ENCODE measurements at places on chromosomes 7 and 10. TPM values are rescaled to one million over a fixed set of nuclear protein-coding genes. Genes with fewer than 3 reads are reported as not detected.

DNA sequence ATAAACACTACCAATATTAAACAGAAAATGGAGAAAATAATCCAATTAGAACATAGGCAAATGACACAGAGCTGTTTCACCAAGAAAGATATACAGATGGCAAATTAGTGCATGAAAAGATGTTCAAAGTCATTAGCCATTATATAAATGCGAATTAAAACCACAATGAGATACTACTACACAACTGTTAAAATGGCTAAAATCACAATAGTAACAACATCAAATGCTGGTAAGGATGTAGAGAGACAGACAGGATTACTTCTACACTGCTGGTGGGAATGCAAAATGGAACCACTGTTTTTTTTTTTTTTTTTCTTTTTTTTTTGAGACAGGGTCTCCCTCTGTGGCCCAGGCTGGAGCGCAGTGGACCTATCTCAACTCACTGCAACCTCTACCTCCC, 114.9 kb upstream of the RHEB start:
- no peak overlapping the region for H3K27ac ChIP-seq
- H3K27me3 ChIP-seq = no peaks in the 10 kb centered on the region

The GCK gene
- 1.7 TPM for polyA plus RNA-seq

The BUD31 gene
- polyA plus RNA-seq = 233 TPM

The ADD3 gene
- polyA plus RNA-seq = 88.6 TPM

DNA sequence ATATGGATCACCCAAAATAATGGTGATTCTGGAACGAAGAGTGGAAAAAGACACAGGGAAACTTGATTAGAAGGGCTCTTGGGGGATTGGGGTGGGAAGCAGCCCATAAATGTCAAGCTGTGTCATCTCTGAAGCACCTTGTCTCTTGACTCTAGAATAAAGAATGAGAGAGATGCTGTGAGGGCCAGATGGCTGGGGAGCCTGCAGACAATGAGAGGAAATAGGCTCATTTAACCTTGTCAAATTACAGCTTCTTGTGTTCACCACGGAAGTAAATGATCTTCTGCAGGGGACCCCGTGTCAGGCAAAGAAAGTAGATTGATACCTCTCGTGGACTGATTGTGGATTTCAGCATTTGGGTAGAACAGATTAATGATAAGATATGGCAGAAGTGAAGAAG, 159.3 kb downstream of the ST7 start:
- H3K4me1 ChIP-seq = no peaks in the 10 kb centered on the region
- H3K4me3 ChIP-seq = no peak overlapping the region
- no peaks in the 10 kb centered on the region for H3K36me3 ChIP-seq
- H3K27ac ChIP-seq = no peak overlapping the region

DNA sequence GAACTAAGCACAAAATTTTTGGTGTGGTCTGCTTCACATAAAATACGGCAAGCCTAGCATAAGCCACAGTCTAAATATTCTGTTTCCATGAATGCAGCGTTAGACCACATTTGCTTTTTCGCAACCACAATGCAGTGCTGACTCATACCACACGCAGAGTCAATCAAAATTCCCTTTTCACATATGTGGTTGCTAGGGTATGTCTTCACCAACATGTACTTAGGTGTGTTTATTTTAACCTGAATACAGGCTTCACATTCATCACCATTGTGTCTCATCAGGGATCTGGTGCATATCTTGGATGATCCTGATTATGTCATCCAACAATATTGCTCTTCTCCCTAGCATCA, 90.8 kb downstream of the CHN2 start:
- H3K4me3 ChIP-seq = no peak overlapping the region
- DNase-seq = no peak
- H3K36me3 ChIP-seq = no peaks in the 10 kb centered on the region
- no peaks in the 10 kb centered on the region for H3K27me3 ChIP-seq
- peaks cover 12% of the 10 kb centered on the region for H3K4me1 ChIP-seq
- no peak overlapping the region for H3K27ac ChIP-seq

DNA sequence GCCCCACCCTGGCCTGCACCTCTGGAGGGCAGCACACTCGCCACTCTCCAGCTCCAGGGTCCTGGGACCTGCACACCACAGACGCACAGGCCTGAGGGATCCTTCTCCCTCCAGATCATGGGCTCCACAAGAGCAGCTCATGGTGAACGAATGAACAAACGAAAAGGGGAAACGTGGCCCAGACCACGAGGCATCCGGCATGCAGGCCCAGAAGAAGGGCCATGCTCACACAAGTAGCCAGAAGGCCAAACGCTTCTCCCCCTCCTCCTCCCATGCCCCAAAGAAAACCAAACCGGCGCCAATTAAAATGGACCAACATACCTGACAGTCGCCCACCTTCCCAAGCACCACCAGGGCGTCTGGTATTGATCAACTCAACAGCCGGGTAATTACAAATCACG, 30.4 kb downstream of the MAD1L1 start:
- H3K36me3 ChIP-seq = no peaks in the 10 kb centered on the region
- no peaks in the 10 kb centered on the region for H3K27me3 ChIP-seq
- peaks cover 25% of the 10 kb centered on the region for H3K4me1 ChIP-seq
- no peak for DNase-seq
- no peak overlapping the region for H3K4me3 ChIP-seq

DNA sequence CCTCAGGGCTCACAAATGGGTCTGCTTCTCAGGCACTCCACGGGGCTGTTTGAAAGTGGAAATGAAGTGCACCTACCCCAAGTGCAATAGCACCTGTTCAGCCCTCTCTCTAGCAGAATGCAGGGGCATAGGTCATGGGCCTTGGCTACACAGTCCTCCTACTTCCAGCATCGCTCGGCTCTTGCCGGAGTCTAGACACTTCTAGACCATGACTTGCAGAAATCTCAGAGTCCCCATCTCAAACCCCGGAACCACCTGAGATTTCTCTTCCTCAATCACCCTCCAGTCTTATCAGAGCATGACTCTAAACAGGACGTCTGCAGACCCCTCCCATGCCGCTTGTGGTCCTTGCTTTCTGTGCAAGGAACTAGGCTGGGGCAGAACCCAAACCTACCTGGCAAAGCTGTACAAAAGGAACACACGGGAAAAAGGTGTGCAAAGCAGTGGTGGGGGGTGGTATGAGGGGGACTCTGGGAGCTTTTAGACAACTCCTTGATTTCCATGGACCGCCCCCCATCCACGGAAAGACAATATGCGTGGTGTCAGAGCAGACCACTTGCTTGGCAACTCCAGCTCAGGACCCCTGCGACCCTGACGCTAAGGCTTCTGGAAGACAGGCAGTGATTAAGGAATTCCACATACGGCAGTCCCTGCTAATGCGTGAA, 13.8 kb downstream of the TMEM273 start:
- H3K36me3 ChIP-seq = no peaks in the 10 kb centered on the region
- DNase-seq = no peak
- H3K4me3 ChIP-seq = no peak overlapping the region
- H3K4me1 ChIP-seq = no peaks in the 10 kb centered on the region
- no peaks in the 10 kb centered on the region for H3K27me3 ChIP-seq

The FAM170B gene
- not detected for polyA plus RNA-seq

The VSIR gene
- 45.5 TPM for polyA plus RNA-seq

The FBXL13 gene
- 0.10 TPM for polyA plus RNA-seq

The TET1 gene
- 3.2 TPM for polyA plus RNA-seq

DNA sequence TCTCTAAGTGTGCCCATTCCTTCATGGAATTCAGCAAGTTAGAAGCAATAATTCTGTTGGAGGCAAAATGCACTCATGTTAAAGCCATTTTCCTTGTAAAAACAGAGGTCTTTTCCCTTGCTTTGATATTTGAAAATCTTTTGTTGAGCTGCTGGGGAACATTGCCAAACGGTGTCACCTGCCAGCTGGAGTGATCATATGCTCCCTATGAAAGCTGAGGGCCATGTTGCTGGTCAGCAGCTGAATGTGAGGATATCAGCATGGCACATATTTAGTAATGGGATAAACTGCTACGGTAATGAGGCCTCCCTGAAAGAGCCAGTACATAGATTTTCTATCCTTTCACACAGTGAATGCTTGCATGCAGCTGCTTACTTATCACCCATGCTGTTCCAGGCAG, 224.3 kb downstream of the THSD7A start:
- no peak overlapping the region for H3K4me3 ChIP-seq
- no peaks in the 10 kb centered on the region for H3K27me3 ChIP-seq
- H3K36me3 ChIP-seq = no peaks in the 10 kb centered on the region
- no peak overlapping the region for H3K27ac ChIP-seq
- no peaks in the 10 kb centered on the region for H3K4me1 ChIP-seq
- DNase-seq = no peak

- H3K4me1 ChIP-seq = peaks cover 14% of the 10 kb centered on the region
- no peak overlapping the region for H3K27ac ChIP-seq
- no peaks in the 10 kb centered on the region for H3K27me3 ChIP-seq
- H3K36me3 ChIP-seq = no peaks in the 10 kb centered on the region
- peak; percentile 54 for DNase-seq
These were observed 58.4 kb downstream of the MAPK8 start for GRCh38 chr10:48364659-48365405.

DNA sequence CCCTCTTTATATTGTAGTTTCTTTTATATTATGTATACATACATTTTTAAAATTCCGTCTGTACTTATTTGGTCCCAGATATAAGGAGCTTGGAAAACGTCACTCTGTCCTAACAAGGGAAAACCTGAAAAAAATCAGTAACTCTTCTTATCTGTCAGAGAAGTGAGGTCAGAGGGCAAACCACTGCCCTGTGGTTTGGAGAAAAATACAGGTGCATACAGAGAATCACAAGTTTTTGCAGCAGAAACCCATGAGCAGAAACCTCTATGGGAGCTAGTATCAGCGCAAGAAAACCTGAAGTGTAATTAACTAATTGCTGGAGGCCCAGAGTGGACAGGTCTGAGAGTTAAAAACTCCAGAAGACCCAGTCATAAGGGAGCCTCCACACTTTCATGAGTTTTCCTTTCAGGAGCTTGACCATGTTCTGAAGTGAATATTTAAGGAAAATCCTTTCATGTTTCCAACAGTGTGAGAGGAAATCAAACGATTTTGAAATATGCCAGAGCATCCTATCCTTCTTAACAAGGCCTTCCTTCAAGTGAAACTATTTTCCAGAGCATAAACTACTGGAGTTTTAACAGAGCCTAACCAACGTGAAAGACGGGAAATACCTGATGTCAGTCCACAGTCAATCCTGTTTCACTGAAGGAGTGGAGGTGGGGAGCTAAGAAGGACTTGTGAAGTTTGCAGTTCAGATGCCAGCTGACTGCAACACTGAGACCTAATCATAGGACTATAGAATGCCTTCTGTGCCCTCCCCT, 290.8 kb upstream of the BMPER start:
- DNase-seq = peak; percentile 15
- no peaks in the 10 kb centered on the region for H3K36me3 ChIP-seq
- no peak overlapping the region for H3K27ac ChIP-seq
- H3K27me3 ChIP-seq = no peaks in the 10 kb centered on the region
- H3K4me3 ChIP-seq = no peak overlapping the region

The MMP21 gene
- 0.22 TPM for polyA plus RNA-seq

- no peak overlapping the region for H3K4me3 ChIP-seq
- DNase-seq = no peak
- H3K27ac ChIP-seq = no peak overlapping the region
- no peaks in the 10 kb centered on the region for H3K4me1 ChIP-seq
These were observed 95.0 kb downstream of the FRMD4A start for GRCh38 chr10:14235566-14236195.

The HYAL4 gene
- not detected for polyA plus RNA-seq

GRCh38 chr7:151838861-151839381, 38.0 kb downstream of the PRKAG2 start:
- H3K36me3 ChIP-seq = no peaks in the 10 kb centered on the region
- no peak overlapping the region for H3K27ac ChIP-seq

The MCM7 gene
- 57.5 TPM for polyA plus RNA-seq

The CTTNBP2 gene
- 9.1 TPM for polyA plus RNA-seq

- DNase-seq = no peak
- H3K27ac ChIP-seq = no peak overlapping the region
- H3K36me3 ChIP-seq = no peaks in the 10 kb centered on the region
These were observed 5.0 kb upstream of the WBP1L start for GRCh38 chr10:102738692-102739121.

DNA sequence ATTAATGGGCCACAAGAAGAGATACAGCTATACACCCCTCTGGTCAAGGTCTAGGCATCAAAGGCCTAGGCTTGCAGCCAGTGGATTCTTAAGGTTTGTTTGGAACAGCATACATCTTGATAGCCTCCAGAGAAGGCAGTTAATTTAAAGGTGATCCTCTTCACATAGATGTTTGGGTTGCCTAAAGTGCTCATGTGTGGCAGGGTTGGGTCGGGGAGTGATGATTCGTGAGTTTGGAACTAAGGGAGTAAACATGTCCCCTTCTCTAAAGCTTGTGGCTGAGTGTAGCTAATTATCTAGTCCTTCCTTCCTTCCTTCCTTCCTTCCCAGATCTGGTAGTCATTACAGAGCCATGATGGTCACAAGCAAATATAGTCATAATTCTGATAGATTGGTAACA, 12.4 kb downstream of the PCLO start:
- no peak for DNase-seq
- H3K4me1 ChIP-seq = no peaks in the 10 kb centered on the region
- no peak overlapping the region for H3K4me3 ChIP-seq
- H3K27ac ChIP-seq = no peak overlapping the region

- H3K4me3 ChIP-seq = no peak overlapping the region
- DNase-seq = no peak
- no peak overlapping the region for H3K27ac ChIP-seq
- no peaks in the 10 kb centered on the region for H3K36me3 ChIP-seq
These were observed 37.6 kb downstream of the GET4 start for GRCh38 chr7:913736-914520.

The SEC61G gene
- 444 TPM for polyA plus RNA-seq

DNA sequence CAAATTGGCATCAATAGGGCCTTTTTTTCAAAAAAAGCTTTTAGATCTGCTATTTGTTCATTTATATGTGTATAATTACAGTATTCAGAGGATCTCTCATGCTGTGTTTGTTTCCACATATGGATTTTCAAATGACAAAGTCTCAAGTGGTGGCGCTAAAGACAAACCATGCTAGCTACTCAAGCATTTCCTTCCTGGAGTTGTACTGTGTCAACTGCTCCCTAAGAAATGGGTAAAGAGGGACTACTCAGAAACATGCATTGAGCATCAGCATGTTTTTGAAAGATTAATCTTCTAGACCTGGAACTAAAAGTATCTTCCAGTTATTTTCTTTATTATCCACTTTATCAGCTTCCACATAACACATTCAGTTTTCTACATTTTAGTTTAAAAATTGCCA, 12.7 kb downstream of the CNTNAP2 start:
- no peak overlapping the region for H3K4me3 ChIP-seq
- H3K27ac ChIP-seq = no peak overlapping the region
- DNase-seq = no peak
- no peaks in the 10 kb centered on the region for H3K36me3 ChIP-seq
- no peaks in the 10 kb centered on the region for H3K27me3 ChIP-seq
